ENCODE measurements at places on chromosomes 5 and 9. TPM values are rescaled to one million over a fixed set of nuclear protein-coding genes. Genes with fewer than 3 reads are reported as not detected.

PRSS3 gene
- 0.64 TPM for total RNA-seq

CTXN3 gene
- total RNA-seq, result 0.47 TPM

HEMGN gene
- total RNA-seq, result 12.8 TPM

N4BP3 gene
- total RNA-seq, result 8.6 TPM

PCDHB15 gene
- 11.0 TPM for total RNA-seq

All from metanephros (tissue), 2 donors.